ENCODE measurements at places on chromosomes 12 and 14.

DNA sequence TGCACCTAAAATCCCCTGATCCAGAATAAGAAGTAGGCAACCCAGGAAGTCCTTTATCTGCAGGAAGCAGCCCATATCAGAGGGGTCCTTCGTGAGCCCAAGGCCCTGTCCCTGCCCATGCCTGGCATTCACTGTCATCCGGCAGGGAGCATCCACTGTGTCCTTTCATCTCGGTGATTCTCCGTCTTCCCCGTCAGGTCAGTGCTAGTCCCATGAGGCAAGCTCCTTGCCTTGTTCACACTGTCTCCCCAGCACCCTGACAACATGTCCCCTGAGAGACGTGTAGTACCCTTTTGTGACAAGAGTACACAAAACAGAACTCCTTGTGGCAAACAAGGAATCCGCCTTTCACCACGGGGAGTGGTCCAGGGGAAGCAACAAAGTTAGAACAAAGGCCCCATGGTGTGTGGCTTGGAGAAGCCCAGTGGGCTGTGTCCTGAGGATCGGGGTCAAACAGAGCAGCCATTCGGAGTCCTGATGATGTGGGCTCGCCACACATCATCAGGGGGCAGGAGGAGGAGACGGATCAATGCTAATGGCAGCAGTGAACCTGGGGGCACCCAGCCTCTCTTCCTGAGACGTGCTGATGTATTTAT lies 112.1 kb downstream of the DICER1 start:
- DNase-seq: no peak

DNA sequence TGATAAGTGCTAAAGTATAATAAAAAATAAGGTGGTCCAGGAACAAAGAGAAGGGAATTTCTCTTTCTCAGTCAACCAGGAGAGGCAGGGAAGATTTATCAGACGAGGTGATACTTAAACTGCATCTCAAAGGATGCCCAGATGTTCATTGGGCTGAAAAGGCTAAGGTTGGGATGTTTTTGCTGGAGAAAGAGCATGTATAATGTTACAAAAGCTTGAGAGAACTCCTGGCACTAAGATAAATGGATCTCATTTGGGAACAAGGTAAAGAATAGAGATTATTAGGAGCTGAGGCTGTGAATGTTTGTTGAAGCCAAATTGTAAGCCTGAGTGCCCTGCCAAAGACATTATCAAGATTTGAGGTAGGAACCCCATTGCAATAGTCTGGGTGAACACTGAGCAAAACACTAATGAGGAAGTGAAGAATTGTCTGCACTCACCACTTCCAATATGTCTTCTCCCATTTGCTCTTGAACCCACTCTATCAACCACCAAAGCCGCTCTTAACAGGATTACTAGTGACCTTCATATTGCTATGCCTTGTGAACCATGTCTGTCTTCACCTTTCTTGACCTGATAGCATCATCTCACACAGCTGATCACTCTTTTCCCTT lies 149.0 kb upstream of the ARID2 start:
- no peak for DNase-seq

DNA sequence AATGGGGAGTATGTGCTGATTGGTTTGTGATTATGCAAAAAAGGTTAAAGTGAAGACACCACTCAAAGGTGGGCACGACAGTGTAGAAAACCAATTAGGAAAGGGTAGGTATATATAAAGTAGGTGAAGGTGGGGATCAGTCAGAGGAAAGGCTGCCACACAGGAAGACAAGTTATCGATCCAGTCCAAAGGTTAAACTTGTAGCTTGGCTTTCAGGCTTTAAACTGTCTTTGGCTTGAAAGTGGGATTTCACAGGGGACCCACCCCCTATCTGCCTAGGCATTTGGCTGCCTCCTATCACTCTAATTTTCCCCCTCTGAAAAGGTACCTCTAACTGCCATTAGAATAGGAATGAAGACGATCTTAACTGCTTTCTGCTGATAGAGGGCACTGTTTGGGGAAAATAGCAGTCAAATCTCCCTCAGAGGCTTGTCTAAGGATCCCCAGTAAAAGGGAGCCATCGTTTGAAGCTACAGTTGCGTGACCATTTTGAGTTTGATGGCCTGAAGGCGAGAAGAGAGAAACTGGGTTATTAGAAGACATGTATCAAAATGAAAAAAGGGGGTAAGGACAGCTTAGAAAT lies 250.2 kb downstream of the GPHN start:
- DNase-seq: no peak

DNA sequence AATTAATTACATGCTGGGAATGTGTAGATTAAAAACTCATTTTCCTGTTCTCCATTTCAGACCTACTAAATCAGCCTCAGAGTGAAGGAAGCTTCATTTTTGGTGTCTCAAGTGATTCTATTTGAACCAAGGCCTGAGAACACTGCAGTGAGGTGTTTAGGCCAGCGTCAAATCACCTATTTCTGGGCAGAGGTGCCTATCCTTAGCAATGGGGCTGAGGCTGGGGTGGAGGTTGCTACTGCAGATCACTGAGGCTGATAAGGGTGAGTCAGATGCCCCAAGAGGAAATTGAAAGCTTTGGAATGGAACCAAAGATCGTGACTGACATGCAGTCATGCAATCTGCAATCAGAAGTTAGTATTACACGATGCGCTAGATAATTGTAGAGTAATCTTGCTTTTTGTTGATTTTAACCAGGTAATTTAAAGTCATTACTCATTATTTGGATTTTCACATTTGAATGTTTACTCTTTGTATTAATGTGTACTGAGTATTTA lies 4.4 kb downstream of the TXNRD1 start:
- peak; percentile 82 for DNase-seq

- DNase-seq: no peak
These were observed 385.8 kb downstream of the MED13L start for GRCh38 chr12:115891556-115892164.

DNA sequence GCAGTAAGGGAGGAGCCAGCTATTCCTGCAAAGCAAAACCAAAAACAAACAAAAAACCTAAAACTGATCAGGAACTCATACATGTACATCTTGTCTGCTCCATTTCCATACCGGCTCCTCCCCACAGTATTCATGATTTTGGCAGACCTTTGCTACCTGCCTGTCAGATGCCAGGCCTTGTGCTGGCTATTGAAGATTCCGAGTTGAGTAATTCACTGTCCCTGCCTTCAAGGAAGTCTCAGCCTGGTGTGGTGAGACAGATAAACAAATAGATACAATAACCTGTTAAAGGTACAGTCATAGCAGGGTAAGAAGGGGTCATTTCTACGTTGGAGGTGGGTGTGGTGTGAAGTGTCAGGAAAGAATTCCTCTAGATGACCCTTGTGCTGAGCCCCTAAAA lies 42.7 kb downstream of the SUSD6 start:
- no peak for DNase-seq

GRCh38 chr12:46471404-46471803 lies 98.8 kb upstream of the SLC38A2 start:
- DNase-seq: no peak

- no peak for DNase-seq
These were observed 549.6 kb downstream of the DIO2 start for GRCh38 chr14:79661752-79662151.

- DNase-seq: peak; percentile 16
These were observed 22.0 kb downstream of the CHGA start for GRCh38 chr14:92944976-92945375.
